ENCODE measurements at places on chromosomes 3 and 15. TPM values are rescaled to one million over a fixed set of nuclear protein-coding genes. Genes with fewer than 3 reads are reported as not detected.

DNA sequence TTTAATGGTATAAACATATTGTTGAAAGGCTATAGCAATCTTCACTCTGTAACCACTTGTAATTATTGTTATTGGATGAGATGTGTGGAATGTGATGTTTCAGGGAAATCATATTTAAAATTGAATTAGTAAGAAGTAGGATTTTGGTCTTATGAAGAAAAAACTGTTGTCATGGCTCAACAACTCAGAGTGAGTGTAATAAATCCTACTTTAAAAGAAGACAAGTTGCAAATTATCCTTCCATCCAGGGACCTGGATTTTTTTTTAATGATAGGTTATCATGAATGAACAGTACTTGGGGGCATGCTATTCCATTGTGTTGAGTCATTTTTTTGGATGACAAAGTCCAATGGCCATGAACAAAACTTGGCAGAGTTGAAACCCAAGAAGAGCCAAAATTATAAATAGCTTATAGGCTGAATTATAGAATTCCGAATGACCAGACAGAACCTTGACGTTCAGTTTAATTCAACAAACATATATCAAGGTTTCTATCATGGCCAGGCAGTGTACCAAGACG, 625.5 kb upstream of the ZNF717 start:
- DNase-seq: no peak

DNA sequence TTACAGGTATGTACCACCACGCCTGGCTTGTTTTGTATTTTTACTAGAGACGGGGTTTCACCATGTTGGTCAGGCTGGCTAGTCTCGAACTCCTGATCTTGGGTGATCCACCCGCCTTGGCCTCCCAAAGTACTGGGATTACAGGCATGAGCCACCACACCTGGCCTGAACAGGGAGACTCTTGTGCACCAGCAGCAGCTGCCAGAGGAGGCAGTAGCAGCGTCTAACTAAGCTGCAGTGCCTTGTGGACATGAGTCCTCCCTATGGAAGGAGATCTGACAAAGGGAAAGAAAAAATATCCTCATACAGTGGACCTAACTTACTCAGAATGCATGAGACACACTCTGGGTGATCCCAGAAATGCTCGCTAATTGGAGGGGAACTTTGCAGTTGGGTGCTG, 36.8 kb upstream of the NEO1 start:
- no peak for DNase-seq

The AHSG gene
- polyA plus RNA-seq: not detected

- DNase-seq: no peak
Observed at GRCh38 chr3:159764490-159765029, 224.1 kb upstream of the IL12A start.

DNA sequence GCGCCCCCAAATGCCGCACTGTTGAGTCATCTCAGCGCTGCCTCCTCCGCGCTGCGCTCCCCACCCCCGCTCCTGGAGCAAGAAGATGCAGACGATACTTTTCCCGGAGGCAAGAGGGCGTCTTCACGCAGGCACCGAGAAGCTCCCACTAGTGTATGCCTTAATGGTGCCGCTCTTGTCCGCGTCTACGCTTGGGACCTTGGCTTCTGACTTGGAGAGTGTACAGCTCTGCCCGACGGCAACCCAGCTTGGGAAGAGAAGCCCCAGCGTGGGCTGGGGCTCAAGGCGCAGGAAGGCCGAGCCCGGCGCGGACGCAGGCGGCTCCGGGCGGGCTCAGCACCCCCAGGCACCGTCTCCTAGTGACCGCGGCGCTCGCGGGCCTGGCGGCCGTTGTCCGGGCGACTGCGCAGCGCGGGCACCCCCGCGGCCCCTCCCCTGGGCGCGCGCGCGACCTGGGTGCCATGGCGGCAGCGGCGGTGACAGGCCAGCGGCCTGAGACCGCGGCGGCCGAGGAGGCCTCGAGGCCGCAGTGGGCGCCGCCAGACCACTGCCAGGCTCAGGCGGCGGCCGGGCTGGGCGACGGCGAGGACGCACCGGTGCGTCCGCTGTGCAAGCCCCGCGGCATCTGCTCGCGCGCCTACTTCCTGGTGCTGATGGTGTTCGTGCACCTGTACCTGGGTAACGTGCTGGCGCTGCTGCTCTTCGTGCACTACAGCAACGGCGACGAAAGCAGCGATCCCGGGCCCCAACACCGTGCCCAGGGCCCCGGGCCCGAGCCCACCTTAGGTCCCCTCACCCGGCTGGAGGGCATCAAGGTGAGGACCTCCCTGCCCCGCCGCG, at the start of gene P4HTM:
P4HTM (plus strand) TSS at position 446 of the 840 bp plus-strand sequence; CDS start at position 462, 16 bp downstream.
- peak; percentile 87 for DNase-seq

- no peak for DNase-seq
Observed at GRCh38 chr15:60397772-60398445, at the start of gene ANXA2. Gene ANXA2 (minus strand): TSS chr15:60397986. CDS start chr15:60386075, 11,911 bp downstream.

GRCh38 chr15:65062726-65063125, 5.1 kb downstream of the RASL12 start:
- no peak for DNase-seq

The ASB14 gene
- polyA plus RNA-seq: not detected

The SLC2A2 gene
- polyA plus RNA-seq: not detected

The TM4SF4 gene
- polyA plus RNA-seq: 0.29 TPM

Data from AG04450 (cell line).